ENCODE measurements at places on chromosomes 4 and X. TPM values are rescaled to one million over a fixed set of nuclear protein-coding genes. Genes with fewer than 3 reads are reported as not detected.

DNA sequence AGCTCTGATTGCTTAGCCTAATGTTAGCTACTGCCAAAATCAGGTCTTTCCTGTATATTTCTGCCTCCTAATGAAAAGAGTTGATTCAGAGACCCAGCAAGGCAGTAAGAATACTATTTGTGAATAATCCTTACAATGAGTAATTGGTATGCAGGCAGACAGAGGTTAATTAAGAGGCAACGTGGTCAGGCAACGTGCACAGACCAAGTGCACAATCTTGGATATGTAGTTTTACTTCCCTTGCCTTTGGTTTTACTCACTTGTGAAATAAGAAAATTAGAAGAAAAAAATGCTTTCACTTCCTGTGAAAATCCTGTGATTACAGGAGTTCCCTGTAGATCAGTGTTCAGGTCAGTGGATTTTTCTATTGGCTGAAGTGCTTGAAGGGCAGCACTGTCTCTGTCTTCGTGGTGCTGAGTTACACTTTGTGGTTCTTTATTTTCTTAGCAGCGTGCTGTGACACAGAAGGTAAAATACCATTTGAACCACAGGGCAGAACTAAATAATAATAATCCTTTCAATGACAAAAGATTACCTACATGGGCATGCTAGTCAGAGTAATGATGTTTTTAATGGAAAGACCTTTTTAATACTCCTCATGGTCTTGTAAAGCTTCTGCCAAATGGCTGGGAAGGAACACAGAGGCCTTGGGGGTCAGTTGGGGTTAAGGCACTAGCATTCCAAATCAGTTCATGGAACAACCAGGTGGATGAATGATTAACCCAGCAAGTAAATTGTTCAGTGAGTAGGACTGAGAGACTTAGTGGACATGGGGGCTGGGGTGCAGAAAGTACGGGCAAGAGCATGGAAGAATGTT is 430.9 kb downstream of the MAPK10 start:
- DNase-seq, result peak; percentile 47

DNA sequence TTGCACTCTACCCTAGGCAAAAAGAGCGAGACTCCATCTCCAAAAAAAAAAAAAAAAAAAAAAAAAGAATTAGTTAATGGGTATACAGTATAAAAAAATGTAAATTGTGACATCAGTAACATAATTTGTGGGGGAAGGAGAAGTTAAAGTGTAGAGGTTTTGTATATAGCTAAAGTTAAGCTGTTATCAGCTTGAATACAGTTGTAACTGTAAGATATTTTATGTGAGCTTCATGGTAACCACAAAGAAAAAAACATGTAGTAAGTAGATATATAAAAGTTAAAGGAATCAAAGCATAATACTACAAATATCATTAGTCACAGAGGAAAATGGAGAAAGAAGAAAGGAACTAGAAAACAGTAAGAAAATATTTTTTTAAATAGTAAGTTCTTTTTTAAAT is 53.2 kb upstream of the EPGN start:
- no peak for DNase-seq

DNA sequence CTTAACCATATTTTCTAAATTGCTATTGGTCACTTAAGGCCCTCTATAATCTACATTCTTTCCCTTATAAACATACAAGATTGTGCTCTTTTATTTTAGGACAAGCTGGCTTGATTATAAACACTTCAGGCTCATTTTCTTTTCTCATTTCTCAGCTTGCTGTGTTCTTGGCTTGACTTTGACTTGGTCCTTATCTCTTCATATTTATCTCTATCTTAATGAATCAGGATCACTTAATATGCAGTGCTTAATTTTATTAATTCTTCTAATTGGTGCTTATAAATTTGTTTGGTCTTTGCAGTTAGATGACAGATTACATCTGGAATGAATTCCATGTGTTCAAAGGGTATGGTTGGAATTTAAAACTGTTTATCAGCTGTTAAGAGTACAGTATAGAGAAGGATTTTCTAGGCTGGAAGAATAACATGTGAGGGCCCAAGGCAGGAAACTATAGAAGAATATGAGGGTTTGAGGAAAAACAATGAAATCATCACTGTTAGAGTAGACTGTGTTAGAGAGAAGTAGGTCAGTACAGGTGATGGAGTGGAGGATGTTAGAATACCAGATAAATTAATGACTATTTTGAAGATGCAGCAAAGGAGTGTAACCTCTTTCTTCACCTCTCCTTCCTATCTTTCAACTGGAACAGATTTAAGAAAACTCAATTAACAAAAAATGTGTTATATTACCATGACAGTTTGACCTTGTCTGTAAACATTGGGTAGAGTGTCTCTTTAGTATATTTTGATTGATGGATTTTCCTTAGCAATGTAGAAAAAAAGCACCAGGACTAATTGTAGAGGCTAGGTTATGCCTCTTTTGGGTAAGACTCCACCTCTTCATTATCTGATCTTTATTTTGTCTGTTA is 169.6 kb downstream of the RAPGEF2 start:
- no peak for DNase-seq

GRCh38 chrX:8813036-8813435 is 11.9 kb upstream of the FAM9A start:
- DNase-seq, result no peak

The TMPRSS11A gene
- 0.04 TPM for polyA plus RNA-seq

The MAGEB10 gene
- not detected for polyA plus RNA-seq

- no peak for DNase-seq
Measured at GRCh38 chr4:1813915-1814314, 20.8 kb downstream of the FGFR3 start.

GRCh38 chrX:153871946-153872878 is 13.8 kb downstream of the L1CAM start:
- no peak for DNase-seq

The TLL1 gene
- 2.8 TPM for polyA plus RNA-seq

GRCh38 chr4:177367336-177367735 is 57.7 kb downstream of the NEIL3 start:
- DNase-seq, result no peak

DNA sequence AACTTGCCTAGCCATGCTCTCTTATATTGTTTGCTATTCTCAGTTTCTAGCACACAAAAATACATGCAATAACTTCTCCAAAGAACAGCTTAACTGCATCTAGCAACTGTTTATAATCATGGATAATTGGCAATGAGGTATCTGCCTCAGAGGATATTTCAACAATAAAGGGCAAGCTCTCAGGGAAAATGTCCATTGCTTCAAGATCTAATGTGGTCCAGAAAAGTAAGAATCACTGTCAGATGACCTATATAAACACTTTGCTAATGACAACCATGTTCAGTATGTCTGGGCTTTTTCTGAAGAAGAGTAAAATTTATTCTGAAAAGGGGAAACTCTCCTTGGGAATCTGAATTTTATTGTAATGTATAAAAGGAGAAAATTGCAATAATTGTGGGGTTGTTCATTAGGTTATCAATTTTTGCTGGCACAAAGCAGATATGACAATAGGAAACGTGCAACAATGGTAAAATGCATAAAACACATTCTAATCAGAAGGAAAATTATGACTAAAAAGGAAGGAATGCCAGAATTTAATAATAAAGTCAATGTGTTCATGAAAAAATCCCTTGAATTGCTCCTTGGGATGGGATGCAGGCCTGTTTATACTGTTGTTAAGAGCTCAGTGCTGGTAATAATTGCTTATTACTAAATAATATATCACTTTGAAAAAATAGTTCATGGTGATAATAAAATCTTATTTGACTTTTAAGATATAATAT is 90.3 kb downstream of the ANTXR2 start:
- DNase-seq, result no peak

The KCND1 gene
- polyA plus RNA-seq, result 2.5 TPM

DNA sequence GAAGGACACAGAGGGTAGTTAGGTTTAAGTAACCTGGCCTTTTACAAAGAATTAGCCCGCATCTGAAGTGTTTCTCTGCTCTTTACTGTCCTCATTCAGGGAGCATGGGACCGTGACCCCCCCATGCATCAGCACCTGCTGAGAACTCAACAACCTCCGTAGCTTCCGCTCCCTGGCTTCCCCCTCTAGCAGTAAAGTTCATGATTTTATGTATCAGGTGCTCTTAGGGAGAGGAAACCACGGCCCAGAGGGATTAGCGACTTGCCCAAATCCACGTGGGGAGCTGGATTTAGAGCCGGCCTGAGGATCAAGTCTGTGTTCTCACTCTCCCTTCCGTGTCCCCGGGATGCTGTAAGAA is 284.6 kb upstream of the GATB start:
- DNase-seq, result no peak

DNA sequence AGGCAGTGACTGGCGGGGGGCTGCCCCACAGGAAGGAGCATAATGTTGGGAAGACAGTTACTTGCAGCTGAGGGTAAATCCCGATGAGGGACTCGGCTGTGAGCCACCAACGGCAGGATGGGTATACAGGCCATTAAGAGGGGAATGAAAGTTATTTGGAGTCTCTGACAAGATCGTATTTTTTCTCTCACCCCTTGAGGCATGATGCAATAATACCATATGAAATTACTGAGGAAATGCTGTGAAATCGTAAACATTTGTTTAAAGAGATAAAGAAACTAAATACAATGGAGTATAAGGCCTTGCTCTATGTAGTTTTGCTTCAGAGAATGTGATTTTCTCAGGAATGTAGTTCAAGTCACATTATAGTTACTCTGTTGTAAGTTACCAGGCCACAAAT is 12.7 kb downstream of the IL1RAPL1 start:
- no peak for DNase-seq

The NSG1 gene
- 30.1 TPM for polyA plus RNA-seq

DNA sequence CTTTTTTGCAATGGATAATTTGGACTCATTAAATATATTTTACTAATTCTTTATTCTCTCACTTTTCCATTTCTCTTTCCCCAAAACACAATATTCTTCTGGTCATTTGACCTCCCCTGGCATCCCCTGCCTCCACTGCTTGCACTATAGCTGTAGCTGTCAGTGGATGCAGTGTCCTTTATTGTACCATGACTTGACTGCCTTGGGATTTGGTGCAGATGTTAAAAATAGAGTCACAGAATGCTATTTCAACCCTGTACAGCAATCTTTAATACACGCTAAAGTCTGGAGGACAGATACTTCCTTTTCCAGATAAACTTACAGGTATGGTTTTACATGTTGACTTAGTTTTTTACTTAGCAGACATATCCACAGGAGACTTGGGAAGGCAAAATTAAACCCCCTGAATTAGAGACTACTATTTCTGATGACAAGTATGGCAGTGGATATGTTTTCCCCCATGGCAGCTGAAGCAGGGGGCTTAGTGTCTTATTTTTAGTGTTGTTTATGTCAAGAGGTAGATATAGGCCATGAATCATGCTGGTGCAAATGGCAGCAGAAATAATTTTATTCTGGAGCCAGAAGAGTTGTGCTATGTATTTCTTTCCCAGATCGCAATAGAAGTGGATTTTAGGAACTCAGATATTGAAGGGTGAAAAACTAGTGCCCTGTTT is 461.4 kb downstream of the NAF1 start:
- DNase-seq, result no peak

DNA sequence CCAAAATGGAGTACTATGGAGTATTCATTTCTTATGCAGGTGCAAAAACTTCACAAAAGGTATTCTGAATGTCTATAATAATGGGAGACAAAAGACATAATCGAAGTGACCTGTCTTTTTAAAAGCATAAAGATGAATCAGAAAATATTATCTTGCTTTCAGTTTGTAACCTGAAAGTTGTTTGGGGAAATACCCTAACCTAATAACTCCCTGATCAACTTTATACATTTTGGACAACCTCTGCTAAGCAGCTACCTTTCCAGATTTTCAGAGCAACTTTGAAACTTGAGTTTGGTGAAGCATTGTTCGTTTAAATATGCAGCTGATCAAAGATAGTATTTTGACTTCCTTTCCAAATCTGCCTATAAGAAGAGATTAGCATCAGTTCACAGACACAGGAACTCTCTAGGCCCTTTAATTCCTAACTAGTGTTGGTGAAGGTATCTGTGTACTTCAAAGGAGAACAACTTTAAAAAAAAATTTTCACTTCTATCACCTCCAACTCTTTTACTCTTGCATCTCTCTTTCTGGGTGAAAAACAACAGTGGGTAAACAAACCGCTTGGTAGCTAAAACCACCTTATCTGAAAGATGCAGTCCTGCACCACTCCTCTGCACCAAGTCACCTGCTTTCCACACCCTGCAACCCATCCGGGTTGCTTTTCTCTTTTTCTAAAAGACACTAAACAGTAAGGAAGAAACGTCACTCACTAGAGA is 26.5 kb downstream of the CD40LG start:
- no peak for DNase-seq

DNA sequence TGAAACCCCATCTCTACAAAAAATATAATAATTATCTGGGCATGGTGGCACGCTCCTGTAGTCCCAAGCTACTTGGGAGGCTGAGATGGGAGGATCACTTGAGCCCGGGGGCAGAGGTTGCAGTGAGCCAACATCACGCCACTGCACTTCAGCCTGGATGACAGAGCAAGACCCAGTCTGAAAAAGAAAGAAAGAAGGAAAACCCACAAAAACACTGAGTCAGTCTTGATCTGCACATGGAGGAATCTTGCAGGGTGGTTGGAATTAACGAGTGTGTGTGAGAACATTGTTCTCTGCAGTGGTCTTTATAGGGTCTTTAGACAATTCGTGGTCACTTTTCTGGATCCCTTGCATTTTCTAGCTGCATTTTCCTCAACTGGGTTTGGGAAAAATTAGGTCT is 23.2 kb downstream of the ADD1 start:
- DNase-seq, result no peak

The TCEANC gene
- polyA plus RNA-seq, result 3.6 TPM

- DNase-seq, result no peak
Measured at GRCh38 chr4:186588503-186588902, 33.1 kb upstream of the MTNR1A start.

DNA sequence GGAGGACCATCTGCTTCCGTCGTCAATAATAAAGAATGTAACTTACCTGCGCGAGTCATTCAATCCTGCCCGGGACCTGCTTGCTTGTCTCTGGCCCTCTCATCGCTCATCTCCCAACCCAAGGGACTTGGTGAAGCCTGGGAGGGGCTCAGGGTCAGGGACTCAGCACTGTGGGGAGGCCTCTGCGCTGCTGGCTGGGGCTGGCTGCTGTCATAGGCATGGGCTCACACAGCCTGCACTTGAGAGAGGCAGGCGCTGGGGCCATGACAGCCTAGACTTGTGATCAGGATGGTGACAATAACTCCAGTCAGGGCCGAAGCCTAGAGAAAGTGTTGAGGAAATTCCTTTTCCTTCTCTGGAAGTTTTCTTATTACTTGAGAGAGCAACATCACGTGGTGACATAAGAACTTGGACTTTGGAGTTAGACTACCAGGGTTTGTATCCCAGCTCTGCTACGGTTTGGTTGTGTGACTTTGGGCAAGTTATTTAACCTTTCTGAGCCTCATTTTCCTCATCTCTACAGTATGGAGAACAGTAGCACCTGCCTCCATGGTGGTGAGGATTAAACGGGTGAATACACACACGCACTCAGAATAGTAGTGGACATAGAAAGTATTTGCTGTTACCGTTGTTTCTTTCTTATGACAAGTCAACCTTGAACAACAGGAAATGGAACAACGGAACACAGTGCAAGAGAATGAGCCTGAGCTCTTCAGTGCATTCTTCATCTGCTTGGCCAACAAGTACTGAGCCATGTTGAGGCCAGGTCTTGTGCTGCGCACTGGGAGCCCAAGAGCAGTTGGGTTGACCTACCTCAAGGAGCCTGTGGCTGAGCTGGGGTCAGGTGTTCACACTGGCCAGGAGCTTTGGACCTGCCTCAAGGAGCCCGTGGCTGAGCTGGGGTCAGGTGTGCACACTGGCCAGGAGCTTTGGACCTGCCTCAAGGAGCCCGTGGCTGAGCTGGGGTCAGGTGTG is 60.5 kb downstream of the TBC1D14 start:
- DNase-seq, result peak; percentile 92

GRCh38 chr4:24876431-24876830 is 36.4 kb downstream of the CCDC149 start:
- DNase-seq, result no peak
